OCI-M1 (cell line): ENCODE measurements at places on chromosomes 2 and 18.

DNA sequence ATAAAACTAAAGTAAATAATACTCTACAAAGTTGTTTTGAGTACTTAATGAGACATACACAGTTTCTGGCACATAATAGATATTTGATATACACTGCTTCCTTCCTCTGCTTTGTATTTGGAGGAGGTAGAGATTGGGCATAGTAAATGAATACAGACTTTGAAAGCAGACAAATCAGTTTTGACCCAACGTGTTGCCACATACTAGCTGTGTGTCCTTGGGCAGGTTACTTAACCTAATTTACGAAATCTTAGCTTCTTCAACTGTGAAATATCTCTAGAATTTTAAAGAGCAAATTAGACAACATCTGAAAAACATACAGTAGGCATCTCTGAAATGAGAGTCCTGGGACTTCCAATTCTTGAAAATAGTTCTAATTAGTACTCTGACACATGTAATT is 425.4 kb downstream of the TGIF1 start:
- DNase-seq = no peak

- DNase-seq = no peak
Observed at GRCh38 chr2:15753233-15753798, 161.6 kb downstream of the DDX1 start.

DNA sequence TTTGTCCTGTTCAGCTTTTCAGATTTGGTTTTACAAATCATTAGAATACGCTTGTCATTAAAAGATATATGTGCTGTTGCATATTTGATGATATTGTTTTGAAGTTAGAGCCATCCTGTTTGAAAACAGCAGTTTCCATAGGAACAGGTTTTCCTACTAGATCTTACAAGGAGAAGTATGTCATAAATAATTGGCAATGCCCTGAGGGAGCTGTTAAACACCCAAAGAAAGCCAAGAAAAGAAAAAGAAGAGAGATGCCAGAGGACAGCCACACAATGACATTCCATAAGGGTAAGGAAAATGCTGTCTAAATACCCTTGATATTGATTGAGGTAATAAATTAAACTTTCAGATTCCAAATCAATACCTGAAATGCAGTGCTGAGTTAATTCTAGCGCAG is 392.2 kb upstream of the CRIM1 start:
- DNase-seq = no peak

- no peak for DNase-seq
Observed at GRCh38 chr2:127864877-127865276, 6.9 kb upstream of the POLR2D start.

GRCh38 chr2:217394510-217395351 is 534.9 kb upstream of the TNP1 start:
- no peak for DNase-seq

GRCh38 chr2:233098618-233099017 is 38.5 kb downstream of the INPP5D start:
- DNase-seq = no peak

DNA sequence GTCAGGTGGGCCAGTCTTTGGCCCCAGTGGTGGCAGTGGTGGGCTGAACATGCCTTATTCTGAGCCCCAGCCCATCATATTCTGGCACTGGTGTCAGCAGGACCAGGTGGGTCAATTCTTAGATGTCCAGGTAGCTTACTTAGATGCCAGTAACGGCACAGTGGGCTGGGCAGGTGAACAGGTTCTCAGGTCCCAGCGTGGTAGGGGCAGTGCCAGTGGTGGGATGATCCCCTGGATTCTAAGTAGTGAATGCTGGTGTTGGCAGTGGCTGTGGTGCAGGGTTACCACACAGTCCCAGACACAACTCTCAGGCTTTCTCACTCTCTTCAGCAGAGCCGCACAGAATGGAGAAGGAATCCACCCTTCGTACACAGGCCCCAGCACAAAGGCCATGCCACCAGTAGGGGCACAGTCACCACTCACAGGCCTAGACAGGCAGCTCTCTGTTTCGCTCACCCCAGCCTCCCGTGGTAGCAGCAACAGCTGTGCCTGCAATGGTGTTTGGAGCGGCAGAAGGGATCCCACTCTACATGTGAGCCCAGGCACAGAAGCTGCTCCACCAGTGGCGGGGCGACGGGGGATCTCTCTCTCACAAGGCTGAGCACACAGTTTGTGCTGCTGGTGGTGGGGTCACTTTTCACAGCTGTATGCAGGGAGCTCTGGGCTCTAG is 97.3 kb downstream of the ANKRD12 start:
- no peak for DNase-seq

DNA sequence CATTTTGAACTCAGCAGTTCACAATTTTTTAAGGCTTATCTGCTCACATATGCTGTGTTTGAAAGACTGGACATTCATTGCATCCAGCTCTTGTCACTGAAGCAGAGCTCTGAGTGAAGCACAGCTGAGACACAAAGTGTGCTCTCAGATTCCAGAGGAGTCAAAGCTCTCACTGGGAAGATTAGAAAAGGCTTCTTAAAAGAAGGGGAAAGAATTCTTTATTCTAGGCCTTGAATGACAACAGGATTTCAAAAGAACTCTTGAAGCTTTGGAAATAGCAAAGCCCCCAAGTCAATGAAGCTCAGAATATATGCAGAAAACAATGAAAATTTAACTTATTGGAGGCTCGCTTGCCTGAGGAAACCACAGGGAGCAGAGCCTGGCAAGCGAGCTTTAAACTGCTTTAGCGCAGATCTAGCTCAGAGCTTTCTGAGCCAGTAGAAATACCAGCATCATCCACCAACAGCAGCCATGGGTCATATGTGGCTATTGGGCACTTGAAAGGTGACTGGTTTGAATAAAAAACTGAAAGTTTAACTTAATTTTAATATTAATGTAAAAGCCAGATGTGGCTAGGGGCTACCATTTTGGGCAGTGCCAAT is 369.7 kb downstream of the OSR1 start:
- DNase-seq = no peak

DNA sequence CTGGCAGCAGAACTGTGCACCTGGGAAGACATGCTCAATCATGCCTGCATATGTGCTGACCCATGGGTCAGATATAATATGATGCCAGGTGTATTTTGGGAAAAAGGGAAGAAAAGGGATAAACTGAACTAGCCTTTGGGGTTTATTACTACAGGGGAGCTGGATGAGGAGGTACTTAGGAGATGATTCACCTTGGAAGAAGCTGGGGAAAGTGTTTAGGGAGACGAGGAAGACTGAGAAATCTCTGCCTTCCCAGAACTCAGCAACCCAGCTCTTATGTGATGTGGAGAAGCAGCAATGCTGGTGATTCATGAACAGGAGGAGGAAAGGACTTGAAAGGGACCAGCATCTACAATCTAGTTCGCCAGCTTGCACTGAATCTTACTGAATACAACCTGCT is 110.2 kb downstream of the BARD1 start:
- no peak for DNase-seq

GRCh38 chr2:54524226-54524991 is 68.3 kb downstream of the SPTBN1 start:
- DNase-seq = no peak

GRCh38 chr2:151260573-151261230 is 961 bp downstream of the RBM43 start:
- peak; percentile 83 for DNase-seq

GRCh38 chr2:79638410-79638809 is 125.6 kb downstream of the CTNNA2 start:
- no peak for DNase-seq

GRCh38 chr2:100628506-100628905 is 65.7 kb downstream of the PDCL3 start:
- DNase-seq = no peak

DNA sequence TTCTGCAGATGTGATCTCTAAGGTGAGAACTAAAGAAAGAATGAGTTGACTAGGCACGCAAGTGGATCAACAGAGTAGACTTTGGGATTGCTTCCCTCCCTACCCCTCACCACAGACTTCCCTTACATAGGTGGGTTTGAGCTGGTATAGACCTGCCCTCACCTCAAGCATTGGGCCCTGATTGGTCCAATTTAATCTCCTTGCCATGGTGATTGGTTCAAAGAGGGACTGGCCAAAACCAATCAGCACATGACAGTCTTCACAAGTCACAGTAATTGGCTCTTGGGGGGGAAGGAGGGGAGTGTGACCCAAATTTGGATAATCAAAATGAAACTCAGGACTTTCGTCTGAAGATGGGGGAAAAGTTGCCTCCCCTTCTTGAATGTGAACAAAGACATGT is 36.6 kb upstream of the LNPK start:
- DNase-seq = no peak

GRCh38 chr2:675460-675859 is 1.7 kb downstream of the TMEM18 start:
- DNase-seq = no peak

GRCh38 chr18:13362607-13363006 is 144.0 kb downstream of the LDLRAD4 start:
- no peak for DNase-seq

DNA sequence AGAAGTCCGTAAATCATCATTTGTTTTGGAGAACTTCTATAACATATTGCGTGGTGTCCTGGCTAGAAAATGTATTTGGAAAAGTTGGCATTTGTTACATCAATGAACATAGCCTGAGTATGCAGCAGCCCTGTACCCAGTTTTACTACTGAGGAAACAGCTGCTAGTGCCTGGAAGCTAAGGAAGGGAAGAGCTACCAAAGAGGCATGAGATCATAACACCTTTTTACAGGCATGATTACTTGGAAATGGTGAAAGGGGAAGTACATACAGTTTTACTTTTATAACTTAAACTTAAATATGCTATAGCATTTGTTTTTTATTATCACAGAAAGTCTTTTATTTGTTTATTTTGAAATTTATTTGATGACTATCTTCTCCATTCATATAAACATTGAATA is 128.4 kb upstream of the MC4R start:
- DNase-seq = peak; percentile 27

DNA sequence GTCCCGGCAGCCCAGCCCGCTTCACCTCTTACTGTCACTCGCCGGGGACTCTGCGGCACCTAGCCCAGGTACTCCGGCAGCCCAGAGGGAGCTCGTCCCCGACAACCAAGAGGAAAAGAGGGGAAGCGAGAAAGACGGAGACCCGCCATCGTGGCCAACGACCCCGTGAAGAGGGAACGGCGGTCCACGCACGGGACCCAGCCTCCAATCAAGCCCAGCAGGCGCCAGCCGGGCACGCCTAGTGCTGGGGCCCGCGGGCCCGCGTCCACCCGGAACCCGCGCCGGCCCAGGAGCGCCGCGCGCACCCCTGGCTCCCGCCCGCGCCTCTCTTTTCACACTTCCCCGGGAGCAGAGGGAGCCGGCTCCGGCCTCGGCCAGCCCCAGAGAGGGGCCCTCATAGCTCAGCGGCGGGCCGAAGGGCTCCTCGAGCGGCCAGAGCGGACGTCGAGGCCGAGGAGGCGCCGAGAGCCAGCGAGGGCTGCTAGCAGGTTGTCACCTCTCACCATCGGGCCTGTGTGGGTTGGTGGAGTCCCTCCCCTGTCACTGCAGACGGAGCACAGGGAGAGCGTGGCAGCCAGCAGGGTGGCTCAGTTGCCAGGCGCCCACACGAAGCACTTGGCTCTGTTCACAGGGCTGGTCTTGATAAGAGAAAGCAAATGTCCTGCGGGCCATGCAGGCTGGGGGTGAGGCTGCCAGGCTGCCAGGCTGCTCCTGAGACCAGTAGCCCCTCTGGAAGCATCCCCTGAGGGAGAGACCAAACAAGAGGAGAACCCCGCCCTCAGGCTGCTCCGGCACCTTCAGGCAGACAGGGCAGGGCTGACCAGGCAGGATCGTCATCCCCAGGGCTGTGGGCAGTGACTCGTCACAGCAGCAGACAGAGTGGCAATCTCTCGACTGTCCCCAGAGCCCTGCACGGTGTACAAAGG is 36.9 kb upstream of the KLF11 start:
- DNase-seq = no peak

DNA sequence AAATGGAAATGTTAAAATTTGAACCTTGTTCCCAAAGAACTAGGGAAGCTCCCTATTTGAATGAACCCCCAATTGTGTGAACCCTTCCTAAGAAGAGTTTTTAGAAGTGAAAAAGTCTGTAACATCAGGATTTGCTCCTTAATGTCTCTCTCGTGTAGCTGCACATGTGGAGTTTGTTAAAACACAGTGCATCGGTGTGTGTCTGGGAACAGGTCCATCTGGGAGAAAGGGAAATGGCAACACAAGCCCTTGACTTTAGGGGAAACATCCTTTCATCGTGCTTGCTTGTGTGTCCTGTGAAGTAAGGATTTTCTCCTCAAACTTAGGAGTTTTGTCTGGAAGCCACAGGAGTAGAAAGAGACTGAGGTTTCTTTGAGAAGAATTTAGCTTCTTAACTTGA is 203.9 kb downstream of the PRKCE start:
- no peak for DNase-seq

- DNase-seq = no peak
Observed at GRCh38 chr2:26495705-26496297, 17.9 kb upstream of the OTOF start.

GRCh38 chr18:63681449-63682340 is 20.0 kb upstream of the SERPINB3 start:
- no peak for DNase-seq

GRCh38 chr2:69149631-69150215 is 136.7 kb downstream of the ANTXR1 start:
- DNase-seq = peak; percentile 38

DNA sequence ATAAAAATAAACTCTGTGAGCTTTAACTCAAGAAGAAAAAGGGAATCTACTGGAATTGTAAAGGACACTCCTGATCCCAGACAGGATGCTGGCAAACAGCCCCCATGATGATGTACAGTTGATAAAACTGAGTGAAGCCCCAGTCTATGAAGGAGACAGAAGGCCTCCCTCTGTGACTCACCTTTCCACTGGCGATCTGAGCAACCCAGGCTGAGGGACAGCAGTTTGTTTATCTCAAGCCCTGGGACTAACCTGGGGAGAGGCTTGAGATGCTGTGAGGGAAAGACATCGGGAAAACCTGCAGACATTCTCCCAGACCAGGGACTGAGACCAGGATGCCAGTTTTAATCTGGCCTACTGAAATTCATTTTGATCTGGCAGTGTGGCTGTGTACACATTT is 104.5 kb upstream of the CDH2 start:
- no peak for DNase-seq

DNA sequence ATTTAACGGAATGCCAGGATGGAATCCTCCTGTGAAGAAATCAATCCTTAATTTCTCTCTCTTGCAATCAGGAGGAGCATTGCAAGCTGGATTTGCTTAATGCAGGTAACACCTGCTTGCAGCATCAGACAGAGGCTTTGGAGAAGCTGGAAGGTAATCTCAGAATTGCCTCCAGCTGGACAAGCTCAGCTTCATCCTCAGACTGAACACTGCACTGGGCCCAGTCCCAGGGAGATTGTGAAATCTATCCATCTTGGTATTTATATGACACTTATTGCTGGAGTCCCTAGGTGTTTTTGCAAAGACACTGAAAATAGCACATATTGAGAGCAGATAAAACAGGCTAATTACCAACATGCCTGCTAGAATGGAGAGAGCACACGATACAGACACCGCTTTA is 179.4 kb upstream of the SESTD1 start:
- no peak for DNase-seq

- DNase-seq = no peak
Observed at GRCh38 chr2:217335341-217335966, 475.6 kb upstream of the TNP1 start.

- DNase-seq = no peak
Observed at GRCh38 chr2:77034445-77034844, 487.7 kb downstream of the LRRTM4 start.
